ENCODE measurements at places on chromosomes 5 and 9.

DNA sequence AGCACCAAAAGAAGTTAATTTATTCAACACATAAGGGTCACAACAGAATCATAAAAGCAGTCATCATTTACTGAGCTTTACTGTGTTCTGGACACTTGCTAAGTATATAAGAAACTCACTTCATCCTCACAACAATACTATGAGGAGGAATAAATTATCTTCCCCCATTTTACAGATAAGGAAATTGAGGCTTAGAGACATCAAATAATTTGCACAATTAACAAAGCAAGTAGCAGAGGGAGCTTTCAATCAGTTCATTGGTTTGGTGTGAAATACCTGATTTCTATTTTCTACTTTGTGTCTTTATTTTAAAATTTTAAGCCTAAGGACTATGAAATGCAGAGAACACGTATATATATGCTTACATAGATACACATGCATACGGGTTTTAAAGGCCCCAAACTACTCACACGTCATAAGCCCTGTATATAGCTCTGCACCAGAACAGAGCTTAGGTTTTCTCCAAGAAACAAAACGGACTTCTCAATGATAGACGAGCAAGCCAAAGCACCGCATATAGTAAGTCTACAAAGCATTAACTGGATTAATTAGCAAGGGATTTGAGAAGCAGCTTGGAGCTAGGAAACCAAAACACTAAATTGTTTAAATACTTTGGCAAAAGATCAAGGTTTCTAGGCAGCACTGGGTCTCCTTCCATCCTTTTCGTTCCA is 95.6 kb downstream of the DENND1A start:
- no peak for DNase-seq

DNA sequence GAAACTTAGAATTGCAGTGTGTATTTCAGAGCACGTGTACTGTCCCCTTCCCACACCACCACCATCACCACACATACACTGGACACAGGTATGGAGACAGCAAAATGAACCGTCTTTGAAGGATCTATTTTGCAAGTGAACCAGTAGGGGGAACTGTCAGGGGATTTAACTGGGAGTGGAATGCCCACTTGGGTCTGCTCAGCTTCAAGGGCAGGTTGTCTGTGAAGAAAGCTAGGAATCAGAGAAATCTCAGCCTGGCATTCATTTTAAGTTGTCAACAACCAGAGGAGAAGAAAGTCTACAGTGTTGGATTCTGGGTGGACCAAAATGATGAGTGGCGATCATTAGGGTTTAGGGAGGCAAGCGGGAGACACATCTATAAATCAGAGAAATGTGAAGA is 147.0 kb downstream of the DCP2 start:
- peak; percentile 4 for DNase-seq

DNA sequence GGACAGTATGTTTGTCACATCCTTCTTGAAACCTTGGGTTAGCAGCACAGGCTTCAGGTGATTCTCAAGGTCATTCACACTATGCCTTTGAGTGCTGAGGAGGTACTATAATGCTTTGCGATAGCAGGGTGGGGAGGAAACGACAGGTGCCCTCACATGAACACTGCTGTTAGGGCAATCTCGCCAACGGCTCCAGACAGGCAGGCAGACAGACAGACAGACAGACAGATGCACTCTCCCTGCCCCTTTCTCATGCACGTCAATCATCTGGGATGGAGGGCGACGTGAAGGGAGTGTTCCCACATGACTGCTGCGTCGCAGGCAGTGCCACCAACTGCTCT is 82.9 kb downstream of the RAPGEF1 start:
- no peak for DNase-seq

- peak; percentile 74 for DNase-seq
Measured at GRCh38 chr9:120742951-120743416, 28.7 kb upstream of the MEGF9 start.

DNA sequence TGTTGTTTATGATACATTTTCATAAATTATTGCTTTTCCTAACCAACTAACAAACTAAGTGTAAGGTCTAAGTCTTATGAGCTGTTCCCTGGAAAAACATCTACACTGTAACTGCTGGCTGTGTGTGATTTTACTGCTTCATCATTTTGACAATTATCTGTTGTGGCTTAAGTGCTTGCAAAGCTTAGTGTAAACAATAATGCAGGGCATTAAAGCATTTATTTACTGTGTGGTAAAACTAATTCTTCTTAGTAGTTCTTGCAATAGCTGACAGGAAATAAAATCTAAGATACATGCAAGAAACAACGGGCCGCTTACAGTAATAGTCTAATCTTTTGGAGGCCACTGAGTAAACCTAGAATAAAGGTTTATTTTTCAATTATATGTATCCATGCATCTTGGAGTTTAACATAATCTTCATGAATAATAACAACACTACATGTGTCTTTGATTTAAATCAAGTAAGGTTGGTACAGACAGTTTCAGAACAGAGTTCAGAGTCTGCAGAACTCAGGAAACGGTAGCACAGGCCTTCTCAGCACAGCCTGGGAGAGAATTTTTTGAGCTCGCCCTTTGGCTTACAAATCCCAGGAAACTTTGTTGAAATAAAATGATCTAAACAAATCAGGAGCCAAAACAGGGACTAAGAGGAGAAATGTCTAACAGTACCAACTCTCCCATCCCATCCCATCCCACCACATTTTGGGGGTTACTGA is 473.1 kb downstream of the NR2F1-AS1 start:
- no peak for DNase-seq

- DNase-seq = no peak
Measured at GRCh38 chr5:174918655-174919054, 194.3 kb downstream of the MSX2 start.

DNA sequence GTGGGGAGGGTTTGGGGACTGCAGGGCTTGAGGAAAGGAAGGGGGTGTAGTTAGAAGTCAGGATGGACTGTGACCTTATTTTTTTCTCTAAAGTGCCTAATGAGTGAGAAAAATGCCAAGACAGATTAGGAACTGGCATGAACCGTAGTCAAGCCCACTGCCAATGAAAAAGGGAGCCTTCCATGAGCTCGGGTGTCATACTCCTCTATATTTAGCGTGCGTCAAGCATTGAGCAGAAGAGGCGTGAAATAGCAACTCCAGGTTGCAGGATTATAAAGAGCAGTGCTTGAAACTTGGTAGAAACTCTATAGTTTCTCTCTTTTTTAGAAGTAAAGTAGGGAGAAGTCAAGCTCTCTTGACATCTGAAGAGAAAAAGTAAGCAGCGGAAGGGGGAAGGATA is 1.8 kb downstream of the SGCD start:
- DNase-seq = no peak

DNA sequence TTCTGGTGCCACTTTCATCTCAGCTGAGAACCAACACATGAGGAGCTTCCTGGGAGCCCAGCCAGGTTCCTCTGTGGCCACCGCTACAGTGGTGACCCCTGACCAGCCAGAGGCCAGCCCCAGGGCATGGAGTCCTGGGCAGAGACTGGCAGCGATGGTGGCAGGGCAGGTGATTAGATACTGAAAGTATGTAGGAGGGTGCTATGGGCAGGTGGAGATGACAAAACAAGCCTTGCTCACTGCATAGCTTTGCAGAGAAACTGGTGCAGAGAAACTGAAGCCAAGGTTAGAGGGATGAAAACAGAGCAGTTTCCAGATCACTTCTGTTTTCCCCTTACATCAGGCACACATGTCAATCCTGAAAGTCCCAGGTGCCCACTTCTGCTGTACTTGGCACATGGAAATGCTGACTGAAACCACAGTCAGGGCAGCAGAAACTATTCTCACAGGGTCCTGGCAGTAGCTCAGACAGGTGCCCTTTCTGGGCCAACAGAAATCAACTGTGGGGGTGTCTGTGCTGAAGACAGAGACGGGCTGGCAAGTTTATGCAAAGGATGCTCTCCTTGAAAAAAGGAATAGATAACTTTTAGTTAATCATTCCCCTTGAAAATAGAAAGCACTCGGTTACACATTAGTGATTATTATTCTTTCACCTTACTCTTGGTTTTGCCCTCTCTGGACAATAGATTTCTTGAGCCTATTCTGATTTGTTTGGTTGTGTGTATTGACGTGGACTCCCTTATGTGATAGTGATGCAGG is 90.3 kb downstream of the ANKRD55 start:
- no peak for DNase-seq

GRCh38 chr5:149693021-149693420 is 37.1 kb upstream of the PPARGC1B start:
- no peak for DNase-seq

- DNase-seq = no peak
Measured at GRCh38 chr9:114459464-114459863, 45.8 kb downstream of the WHRN start.

- no peak for DNase-seq
Measured at GRCh38 chr5:134255418-134256150, 29.7 kb upstream of the PPP2CA start.

- no peak for DNase-seq
Measured at GRCh38 chr9:14782286-14783051, 59.9 kb upstream of the CER1 start.

- DNase-seq = no peak
Measured at GRCh38 chr9:37229882-37230482, 109.6 kb downstream of the ZCCHC7 start.

DNA sequence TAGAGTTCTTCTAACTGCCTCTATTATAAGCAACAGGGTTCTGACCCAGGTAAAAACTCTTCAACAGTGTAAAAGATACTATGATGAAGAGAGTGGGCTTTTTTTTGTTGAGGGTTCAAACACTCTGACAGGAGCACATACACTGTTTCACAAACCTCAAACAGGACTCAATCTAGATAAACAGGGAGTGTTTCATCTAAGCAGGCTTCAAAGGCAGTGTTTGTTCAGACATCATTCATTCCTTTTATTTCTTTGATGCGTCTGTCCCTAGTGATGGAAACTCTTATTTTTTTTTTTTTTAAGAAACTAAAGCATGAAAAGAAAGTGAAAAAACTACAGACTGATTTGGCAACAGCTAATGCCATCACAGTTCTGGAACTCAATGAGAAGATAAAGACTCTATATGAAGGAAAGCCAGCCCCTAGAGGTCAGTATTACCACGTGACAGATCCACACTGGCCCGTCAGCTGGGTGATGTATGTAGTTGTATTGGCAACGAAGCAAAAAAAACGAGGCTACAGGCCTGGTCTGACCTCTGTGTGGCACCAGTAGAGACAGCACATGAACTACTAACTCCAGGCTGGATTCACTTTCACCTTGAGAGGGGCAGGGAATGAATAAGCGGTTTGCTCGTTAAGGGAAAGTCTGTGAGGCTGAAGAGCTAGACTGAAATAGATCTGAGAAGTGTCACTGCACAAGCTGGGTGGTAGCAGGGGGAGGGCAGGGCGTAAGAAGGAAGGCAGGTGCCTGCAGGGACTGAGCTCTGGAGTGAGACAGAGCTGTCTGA is 172.2 kb downstream of the CCDC192 start:
- DNase-seq = peak; percentile 56

DNA sequence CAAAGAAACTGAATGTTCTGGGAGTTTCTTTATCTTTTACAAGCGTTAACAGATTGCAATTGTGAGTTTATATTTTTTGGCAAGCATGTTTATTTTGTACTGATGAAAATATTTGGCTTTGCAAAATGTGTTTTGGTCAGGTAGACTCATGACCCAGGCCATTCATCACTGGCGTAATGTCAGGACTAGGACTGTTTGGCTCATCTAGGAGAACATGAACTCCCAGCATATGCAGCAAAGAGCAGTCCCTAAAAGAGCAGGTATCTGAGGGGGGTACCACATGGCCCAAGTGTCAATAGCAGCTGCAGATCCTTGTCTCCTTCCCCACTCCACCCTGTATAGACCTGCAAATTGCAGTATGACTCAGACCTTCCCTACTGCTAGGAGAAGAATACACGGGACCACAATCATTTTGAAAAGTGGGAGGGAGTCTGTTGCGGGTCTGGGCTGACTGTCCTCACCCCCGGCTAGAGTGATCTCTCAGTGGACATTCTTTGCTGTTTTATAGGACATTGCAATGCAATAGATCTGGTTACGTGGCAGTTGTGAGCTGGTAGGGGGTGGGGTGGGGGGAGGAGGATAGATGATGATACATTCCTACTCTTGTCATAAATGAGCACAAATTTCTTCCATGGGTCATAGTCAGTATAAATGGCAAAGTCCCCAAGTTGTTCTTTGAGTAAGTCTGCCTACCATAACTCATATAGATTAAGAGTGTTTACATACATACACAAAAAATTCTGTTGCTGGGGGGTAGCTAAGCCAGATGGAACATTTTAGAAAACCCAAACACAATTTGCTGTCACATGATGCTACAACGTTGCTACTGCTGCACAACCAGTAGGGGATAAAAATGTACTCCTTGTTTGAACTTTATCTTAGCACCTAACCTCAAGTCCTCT is 20.8 kb upstream of the SNCAIP start:
- DNase-seq = no peak

DNA sequence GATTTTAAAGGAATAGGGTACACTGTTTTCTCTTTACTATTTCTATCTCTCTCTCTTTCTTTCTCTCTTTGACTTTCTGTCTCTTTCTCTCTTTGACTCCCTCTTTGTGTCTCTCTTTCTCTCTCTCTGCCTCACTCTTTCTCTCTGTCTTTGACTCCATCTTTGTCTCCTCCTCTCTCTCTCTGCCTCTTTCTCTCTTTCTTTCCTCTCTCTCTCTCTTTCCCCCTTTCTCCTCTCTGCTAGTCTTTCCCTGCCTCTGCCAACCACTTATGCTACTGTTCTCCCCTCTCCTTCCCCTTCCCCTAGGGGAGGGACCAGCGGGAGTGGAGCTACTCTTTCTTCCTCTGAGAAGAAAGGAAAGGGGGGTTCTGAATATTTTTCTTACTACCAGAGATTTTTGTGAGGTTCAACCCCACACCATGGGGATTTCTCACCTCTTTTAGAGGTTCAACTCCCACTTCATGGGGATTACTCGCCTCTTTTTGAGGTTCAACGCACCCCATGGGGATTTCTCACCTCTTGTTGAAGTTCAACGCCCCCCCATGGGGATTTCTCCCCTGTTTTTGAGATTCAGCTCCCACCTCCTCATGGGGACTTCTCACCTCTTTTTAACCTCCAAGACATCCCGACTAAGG is 309.9 kb downstream of the NR3C1 start:
- DNase-seq = no peak

DNA sequence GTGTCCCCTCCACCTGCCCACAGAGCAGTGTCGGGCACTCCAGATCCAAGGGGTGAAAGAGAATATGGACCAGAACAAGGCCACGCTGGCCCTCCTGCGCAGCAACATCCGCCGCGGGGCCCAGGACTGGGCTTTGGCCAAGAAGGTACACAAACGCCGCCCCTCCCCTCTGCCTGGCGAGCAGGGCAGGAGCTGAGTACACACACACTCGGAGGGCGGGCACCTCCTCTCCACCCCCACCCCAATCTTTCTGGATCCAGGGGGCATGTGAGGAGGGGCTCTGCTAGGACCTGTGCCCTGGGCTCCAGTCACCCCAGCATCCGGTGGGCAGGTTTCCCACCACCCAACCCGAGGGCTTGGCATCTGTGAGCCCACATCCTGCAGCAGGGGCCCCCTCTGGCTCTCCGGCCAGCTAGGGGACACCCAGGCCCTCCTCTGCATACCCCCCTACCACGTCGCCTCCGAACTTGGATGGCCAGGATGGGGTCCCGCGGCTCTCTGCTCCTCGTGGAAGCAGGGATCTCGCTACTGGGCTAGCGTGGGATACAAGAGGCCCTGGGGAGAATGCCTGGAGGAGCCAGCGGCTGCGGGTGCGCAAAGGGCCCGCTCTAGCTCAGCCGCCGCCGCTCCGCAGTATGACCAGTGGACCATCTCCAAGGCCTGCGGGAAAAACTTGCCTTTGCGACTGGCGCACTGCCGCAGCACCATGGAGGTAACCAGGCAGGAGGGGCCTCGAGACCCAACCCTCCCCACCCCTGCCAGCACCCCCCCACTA is 3.1 kb downstream of the CCDC183 start:
- no peak for DNase-seq

All from hematopoietic multipotent progenitor cell treated with erythropoietin and hydrocortisone succinate and interleukin-3 and kit ligand, for 8 days (in vitro differentiated cells).